ENCODE measurements at places on chromosomes 1 and 21.

DNA sequence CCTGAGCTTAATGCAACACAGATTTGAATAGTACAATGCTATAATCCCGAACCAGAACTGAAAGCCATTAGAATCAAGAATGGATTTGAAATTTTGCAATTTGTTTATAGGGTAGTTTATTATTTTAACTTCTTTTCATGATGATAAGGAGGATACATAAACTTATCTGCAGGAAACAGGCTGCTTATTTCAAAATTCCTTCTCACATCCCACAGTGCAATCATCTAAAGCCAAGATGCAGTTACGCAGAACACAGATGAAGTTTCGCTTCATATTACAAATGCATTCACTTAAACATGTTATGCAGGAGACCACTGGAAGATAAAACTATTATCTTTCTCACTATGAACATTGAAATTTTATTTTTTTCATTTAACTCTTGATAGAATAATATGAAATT lies 1019.6 kb downstream of the PLA2G4A start:
- DNase-seq: no peak

GRCh38 chr1:44254392-44254910 lies 41.2 kb downstream of the DMAP1 start:
- DNase-seq: no peak

DNA sequence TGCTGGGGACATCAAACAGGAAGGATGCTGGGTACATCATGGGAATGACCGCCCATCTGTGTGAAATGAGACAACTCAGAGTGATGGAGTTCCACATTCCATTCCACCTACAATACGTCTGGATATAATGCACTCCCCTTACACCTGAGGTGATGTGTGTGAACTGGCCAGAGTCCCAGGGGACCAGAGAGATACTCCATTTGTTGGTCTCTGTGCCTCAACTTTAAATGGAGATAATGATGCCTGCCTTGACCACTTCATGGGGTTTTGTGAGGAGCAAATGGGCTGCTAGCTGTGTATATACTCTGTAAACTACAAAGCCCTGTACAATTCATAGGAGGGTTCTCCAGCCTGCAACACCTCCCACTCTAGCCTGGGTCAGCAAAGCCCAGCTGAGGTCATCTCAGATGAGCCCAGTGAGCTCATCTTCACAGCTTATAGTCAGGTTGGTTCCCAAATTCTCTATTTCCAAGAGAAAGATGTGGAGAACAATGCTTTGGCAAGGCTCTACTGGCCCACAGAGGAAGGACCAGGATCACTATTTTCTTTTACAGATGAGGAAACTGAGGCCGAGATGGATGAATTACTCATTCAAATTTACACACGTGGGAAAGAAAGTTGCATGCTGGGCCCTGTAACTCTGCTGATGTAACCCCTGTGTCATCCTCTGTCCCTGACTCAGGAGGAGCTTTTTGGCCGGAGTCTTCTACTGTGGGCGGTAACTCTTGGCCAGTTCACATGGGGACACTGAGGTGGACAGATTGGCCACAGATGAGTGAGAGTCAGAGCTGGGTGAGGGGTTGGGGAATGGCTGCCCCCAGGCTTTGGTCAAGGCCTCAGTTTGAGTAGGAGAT lies 105.6 kb upstream of the GCLM start:
- DNase-seq: no peak

GRCh38 chr1:111290104-111290503 lies 547 bp upstream of the CHIA start:
- DNase-seq: no peak

- no peak for DNase-seq
Observed at GRCh38 chr1:115433483-115433882, 95.4 kb upstream of the NGF start.

- DNase-seq: no peak
Observed at GRCh38 chr1:198829944-198830343, 191.1 kb downstream of the PTPRC start.

- no peak for DNase-seq
Observed at GRCh38 chr1:166813508-166814223, 25.6 kb upstream of the POGK start.

DNA sequence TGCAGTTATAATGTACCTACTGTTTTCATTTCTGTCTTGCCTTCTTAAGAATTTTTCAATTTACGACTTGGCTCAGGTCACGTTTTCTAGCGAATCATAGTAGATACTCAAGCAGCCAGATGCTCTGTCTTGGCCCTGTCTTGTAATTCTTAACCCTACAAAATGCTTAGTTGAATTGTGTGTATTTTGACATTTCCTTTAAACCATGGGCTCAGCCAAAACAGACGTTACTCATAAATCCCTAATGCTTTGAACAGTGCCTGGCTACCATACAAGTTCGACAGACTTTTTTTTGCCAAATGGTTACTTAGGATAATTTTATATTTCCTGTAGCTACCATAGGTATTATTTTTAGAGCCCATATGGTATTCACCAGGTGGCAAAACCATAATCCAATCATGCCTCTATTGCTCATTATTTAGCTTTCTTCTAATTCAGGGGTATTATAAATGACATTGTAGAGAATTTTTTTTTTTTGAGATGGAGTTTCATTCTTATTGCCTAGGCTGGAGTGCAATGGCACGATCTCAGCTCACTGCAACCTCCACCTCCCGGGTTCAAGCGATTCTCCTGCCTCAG lies 54.3 kb downstream of the KCNK1 start:
- DNase-seq: no peak

- DNase-seq: no peak
Observed at GRCh38 chr1:111471538-111471937, 2.2 kb upstream of the C1orf162 start.

DNA sequence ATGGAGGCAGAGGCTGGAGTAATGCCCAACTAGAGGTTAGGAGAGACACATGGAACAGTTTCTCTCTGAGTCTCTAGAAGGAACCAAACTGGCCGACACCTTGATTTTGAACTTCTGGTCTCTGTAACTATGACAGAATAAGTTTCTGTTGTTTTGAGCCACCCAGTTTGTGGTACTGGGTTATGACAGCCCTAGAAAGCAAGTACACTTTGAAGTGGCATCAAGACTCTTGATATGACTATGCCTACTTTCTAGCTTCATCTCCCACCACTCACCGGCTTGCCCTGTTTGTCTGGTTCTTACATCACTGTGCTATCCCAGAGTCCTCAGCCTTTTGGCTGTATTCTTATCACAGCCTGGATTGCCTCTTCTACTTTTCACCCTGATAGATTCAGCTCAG lies 230.3 kb upstream of the USP24 start:
- DNase-seq: no peak

GRCh38 chr1:77888781-77889642 lies 588 bp downstream of the NEXN start:
- DNase-seq: no peak

DNA sequence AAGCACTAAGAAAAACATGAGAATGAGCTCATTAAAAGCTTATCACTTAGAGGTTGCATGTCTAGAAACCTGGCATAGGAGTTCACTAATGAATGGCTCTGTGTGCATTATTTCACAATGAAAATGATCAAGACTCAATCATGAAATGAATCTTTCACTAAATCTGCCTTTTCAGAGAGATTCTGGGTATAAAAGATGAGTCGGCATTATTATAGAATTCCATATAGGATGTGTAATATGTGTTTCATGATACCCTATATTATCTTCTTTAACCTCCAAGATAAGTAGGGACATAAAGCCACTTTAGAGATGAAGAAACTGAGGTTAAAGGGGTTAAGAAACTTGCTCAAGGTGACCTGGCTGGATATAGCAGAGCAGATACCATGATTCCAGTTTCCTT lies 368.1 kb downstream of the DUSP10 start:
- DNase-seq: no peak

GRCh38 chr1:100232156-100232555 lies 17.5 kb downstream of the DBT start:
- no peak for DNase-seq

- DNase-seq: no peak
Observed at GRCh38 chr1:58989845-58990244, 206.0 kb upstream of the JUN start.

- DNase-seq: no peak
Observed at GRCh38 chr1:111271464-111271801, 19.2 kb upstream of the CHIA start.

DNA sequence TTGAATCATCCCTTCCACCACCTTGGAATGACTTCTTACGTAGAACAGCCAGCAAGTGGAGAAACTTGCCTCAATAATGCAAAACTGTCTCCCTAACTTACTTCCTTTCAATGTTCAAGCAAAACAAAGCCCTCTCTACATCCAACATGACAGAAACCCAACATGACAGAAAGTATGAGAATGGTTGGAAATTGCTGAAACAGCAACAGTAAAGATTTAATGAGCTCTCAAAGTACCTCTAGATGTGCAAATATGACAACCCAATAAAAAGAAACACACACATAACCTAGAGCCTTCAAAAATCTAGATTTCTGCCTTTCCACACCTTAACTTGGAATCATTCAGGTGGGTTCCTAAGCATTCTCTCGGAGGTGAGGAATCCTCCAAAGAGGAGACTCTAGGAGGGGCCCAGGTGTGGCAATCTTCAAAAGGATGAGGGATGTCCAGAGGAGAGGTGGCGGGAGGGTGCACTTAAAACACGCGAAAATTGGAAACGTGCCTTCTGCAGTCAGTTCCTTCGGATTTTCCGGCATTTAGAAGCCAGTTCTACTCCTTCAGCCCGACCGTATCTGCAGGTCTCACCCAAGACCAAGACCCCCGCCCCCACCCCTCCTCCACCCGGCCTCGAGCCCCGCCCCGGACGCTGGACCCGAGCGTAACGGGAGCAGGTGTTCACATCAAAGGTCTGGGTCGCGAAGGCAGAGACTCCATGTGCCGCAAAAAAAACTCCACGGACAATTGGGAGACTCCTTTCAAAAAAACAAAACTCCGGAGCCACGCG lies 996 bp upstream of the MGST3 start:
- no peak for DNase-seq

DNA sequence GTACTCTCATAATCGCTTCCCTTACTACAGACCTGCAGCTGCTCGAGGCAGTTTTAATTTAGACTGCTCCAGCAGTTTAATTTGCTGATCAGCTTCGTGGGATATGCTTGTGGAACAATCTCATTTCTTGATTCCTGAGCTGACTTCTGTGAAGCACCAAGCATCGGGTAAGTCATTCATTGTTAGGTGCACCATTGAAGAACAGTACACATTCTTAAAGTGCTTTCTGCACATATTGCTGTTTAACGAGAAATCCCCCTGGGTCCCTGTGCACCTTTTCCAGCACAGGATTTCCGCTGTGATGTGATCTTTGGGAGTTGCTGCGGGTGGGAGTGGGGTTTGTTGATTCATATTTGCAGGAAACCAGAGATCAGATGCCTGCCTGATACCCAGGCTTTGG lies 9.1 kb downstream of the GALNT2 start:
- no peak for DNase-seq

DNA sequence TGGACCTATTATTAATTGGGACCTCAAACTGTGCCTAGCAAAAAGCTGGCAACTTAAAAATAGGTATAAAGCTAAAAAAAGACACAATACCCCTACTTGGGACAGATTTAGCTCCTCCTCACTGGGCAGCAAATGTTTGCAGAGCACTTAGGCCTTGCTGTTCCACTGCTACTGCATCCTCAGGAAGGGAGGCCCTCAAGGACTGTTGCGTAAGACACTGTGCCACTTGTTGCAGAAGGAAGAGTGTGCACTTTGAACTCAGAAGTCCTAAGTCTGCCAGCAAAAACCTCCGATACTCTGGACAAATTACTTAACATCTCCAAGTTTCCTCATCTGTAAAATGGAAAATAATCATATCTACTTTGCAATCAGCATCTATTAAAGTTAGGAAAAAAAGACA lies 322.9 kb downstream of the BARHL2 start:
- DNase-seq: no peak

Data from GM12892 (cell line).